ENCODE measurements at places on chromosomes 16 and 17. TPM values are rescaled to one million over a fixed set of nuclear protein-coding genes. Genes with fewer than 3 reads are reported as not detected.

- no peak for DNase-seq
Measured at GRCh38 chr17:1162116-1162855, 17.5 kb downstream of the ABR start.

DNA sequence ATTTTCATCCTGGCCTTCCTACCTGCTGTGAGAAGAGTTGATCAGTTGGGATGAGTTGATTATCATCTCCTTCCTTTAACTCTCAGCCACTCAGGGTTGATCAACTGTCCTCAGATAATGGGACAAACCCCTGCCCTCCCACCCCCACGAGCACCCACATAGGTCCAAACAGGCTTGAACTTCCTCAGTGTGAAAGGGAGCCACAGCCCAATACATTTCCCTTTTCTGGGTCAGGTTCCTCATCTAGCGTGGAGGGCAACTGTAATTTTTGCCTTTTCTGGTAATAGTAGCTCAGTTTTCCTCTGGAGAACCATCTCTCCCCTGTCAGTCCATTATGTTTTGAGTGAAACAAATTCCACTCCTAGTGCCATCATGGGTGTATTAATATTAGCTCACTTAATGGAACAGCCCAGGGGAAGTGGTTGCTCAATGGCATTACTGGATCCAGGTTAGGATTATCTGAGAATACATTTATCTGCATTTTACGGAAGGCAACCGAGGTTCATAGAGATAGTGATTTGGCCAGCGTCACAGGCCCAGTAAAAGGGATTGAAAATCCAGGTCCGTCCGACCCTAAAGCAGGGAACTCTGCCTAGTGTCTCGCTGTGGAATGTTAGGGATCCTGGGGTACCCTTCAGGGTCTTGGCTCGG lies 476 bp upstream of the LPCAT2 start:
- DNase-seq = no peak

GRCh38 chr16:78866521-78866920 lies 734.0 kb downstream of the MAF start:
- no peak for DNase-seq

SLFN13 gene
- 58.0 TPM for polyA plus RNA-seq

MYH1 gene
- not detected for polyA plus RNA-seq

CRK gene
- polyA plus RNA-seq = 17.9 TPM

Data from GM12878 (cell line).